ENCODE measurements at places on chromosomes 6 and 20.

DNA sequence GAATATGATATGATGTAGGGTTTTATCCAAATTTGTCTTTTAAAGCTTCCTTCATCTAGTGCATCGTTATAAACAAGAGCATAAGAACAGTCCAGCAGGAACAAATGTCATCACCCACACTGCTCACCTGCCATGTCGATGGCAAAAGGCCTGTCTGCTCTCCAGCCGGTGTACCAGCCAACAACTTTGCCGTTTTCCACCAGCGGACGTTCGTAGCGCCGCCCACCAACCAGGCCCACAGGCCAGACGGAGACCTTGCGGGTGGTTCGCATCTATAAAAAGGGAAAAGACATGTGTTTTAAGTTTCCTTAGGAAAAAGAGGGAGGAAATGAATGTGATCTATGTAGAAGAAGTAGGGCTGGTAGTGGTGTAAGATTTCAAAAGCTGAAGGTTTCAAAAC lies 62.9 kb downstream of the B3GAT2 start:
- DNase-seq = no peak

- DNase-seq = no peak
Measured at GRCh38 chr6:113980937-113981554, 10.1 kb upstream of the HDAC2 start.

DNA sequence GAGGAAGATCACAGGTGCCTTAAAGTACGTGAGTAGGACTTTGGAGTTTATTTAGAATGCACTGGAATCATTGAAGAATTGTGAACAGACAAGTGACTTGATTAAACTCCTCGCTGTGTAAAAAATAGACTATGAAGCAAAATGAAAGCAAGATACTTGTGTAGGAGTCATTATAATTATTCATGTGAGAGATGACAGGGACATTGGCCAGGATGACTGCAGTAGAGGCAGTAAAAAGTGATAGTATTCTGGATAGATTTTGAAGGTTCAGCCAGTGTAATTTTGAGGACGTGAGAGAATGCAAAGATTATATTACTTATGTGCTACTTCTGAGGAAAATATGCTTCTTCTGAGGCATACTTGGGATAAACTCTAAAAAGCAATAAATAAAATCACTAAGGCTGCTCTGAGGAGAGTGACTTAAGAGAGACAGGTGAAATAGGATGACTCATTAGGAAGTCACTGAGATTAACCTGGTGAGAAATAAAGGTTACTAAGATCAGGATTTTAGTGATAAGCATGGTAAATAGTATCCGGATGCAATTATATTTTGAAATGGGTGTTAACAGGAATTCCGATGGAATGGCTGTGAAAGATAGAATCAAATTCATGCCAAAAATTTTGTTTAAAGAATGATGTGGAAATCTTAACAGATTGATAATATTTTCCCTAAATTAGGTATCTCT lies 202.0 kb downstream of the CENPW start:
- DNase-seq = no peak

DNA sequence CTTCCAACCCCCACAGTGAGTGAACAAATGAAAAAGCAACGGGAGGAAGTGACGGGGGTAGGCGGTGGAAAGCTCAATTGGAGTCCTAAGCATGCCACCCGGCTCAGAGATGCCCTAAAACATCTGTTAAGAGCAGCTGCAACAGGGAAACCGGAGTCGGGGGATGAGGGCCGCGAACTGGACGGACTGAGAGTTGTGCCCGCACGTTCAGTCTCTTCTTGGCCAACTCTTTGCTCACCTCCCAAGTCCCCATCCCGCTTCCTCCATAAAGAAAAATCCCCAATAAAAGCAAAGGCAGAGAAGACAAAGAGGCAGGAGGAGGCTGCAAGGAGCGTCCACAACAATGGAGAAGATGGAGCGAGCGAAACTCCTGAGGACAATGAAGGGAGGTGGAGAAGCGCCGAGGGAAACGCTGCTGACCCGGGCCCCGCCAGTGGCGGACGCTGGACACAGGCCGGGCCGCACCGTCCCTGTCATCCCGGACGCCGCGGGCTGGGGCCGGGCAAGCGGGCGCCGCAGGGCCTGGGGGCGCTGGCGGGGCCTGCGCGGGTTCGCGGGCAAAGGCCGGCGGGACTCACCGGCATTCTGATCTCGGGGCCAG lies 600 bp downstream of the SEC63 start:
- peak; percentile 41 for DNase-seq

DNA sequence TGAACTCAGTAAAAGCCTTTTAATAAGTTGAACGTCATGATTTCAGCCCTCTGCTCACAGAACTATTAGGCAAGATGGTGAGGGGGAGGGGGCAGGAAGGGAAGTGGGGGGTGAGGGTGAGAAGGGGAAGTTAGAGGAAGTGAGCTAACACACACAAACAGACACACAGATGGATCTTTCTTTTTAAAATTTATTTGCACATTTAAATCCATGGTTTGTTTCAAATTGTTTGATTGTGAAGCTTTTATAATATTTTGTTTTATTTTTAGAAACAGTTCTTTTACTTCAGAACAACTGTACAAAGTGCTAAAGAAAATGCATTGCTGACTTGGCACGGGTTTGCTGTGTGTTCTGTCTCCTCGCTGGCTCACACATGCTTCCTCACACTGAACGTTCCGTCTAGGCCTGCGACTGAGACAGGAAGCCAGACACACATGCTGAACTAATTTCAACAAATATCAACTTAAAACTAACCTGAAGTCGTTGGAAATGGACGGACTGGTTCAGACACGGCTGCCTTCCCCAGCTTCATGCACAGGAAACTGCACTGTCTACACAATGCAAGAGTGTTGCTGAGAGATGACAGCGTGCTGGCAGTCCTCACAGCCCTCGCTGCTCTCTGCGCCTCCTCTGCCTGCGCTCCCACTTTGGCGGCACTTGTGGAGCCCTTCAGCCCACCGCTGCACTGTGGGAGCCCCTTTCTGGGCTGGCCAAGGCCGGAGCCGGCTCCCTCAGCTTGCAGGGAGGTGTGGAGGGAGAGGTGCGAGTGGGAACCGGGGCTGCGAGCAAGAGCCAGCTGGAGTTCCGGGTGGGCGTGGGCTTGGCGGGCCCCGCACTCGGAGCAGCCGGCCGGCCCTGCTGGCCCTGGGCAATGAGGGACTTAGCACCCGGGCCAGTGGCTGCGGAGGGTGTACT lies 8.1 kb upstream of the ZBP1 start:
- DNase-seq = no peak

DNA sequence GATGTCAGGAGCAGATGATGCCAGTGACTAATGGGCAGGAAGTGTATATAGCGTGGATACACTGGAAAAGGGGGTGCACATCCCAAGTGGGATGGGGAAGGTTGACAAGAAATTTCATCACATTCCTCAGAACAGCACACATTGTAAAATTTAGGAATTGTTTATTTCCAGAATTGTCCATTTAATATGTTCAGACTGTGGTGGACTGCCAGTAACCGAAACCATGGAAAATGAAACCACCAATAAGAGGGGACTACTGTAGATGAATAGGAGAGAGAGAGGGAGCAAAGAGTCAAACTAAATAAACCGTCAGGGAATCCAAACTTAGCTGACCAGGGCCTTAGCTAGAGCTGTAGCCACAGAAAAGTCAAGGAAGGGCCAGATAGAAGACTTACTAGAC lies 164.4 kb upstream of the PRDM1 start:
- DNase-seq = no peak

DNA sequence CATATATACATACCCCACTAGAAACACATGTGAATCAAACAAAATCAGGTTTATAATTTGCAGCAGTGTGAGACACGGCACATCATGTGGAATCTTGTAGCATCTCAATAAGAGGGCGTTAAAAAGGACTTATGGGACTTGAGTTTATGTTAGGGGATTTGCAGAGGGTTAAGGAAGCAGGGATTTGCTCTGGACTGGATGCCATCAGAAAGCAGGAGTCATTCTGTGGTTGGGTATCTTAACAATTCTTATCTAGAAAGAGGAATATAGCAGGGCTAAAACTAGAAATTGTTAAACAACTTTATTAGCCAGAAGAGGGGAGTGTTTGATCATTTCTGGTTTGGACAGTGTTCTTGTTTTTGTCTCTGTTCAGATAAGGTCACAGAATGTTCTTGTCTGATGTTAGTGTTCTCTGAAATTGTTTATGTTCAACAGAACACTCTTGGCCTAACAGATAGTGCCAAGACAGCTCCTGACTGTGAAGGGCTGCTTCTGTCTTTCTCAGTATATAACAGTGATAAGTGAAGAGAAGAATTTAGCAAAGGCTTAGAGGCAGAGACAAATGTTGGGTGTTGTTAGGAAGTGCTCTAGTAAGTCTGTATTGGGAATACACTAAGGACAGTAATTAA lies 39.2 kb downstream of the LIN28B start:
- DNase-seq = no peak

DNA sequence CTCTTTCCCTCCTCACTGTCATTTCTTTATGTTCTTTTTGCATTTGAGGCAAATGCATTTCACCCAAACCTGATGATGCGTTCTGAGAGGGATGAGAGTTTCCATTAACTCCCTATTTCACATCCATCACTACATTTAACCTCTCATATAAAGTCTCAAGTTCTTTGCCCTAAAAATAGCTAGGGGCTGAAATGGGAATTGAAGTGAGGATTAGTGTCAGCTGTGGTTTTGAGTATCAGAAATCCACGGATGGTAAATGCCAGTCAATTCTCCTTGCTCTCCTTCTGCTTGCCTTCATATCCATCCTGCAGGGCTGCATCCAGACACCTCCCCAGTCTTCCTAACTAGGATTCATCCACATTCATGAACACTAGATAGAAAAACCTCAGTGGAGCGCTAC lies 10.0 kb upstream of the DTNBP1 start:
- DNase-seq = no peak

GRCh38 chr6:9020001-9020400 lies 584.7 kb upstream of the SLC35B3 start:
- no peak for DNase-seq

DNA sequence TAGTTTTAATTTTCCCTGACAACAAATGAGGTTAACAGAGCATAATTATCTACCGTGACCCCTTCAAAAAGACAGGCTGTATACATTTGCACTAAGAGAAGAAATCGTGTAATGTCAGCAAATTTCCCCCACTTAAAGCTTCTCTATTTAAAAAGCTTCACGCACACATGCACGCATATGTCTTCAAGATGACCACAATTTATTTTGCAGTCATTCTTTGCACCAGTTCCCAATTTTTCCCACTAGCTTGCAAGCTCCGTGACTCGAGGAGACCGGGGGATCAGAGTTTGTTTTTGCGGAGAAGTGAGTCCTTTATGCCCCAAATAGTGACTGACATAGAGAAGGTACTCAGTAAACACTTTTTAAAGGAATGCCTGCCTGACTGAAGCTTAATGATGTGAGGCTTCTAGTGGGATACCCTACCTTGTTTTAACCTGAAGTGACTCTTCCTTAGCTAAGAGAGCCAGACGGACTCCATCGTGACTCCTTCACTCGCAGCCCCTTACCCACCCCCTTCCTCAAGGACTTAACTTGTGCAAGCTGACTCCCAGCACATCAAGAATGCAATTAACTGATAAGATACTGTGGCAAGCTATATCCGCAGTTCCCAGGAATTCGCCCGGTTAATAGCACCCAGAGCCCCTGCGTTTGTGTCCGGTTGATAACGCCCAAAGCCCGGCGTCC lies 9.3 kb upstream of the NQO2 start:
- DNase-seq = no peak

DNA sequence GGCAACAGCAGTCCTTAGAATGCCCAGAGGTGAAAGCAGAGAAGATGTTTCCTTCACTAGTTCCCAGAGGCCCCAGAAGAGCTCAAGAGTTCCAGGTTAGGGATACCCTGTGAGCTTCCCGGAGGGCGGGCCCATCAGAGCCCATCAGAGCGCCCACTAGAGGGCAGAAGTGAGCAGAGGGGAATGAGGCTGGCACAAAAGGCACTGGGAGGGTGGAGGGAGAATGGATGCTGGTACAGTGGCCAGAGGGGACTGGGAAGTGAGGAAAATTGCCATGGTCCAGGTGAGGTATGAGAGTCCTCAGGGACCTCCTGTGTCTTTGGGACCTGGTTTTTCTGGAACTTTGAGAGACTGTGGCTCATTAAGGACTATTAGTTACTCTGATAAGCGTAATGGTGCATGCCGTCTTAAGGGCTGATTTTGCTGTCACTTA lies 57.3 kb downstream of the LINC00237 start:
- DNase-seq = peak; percentile 41

GRCh38 chr6:32774426-32774825 lies 11.1 kb upstream of the HLA-DQB2 start:
- no peak for DNase-seq

DNA sequence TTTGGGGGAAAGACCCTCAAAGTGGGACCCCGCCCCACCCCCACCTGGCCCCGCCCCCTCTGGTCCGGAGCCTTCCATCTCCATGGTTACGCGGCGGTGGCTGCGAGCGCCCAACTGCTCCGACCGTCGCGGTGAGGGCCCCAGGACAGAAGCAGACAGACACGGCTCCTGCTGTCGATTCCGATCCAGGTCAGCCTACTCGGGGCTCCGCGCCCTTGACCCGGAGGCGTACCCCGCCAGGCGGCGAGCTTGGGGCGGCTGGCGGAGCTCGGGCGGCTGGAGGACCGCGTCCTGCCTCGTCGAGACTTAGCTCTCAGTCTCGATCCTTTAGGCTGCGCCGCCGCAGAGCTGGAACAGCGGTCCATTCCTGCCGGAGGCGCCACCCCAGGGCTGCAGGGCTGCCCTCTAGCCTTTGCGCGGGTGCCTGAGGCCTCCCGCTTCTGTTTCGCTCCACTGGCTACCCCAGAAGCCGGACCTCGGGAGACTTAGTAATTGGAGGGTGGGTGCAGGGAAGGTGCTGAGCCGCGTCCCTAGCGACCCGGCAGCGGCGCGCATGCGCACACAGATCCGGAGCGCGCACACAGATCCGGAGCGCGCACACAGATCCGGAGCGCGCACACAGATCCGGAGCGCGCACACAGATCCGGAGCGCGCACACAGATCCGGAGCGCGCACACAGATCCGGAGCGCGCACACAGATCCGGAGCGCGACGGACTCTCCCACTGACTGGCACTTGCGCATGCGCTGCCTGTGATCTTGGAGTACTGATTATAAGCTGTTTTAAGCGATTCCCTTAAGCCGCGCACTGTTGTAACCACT lies at the start of gene CFAP206:
TSS of gene CFAP206 (plus strand) at position 72 of the 820 bp plus-strand sequence. CDS start 1,868 bp downstream, outside the sequence.
- peak; percentile 68 for DNase-seq

DNA sequence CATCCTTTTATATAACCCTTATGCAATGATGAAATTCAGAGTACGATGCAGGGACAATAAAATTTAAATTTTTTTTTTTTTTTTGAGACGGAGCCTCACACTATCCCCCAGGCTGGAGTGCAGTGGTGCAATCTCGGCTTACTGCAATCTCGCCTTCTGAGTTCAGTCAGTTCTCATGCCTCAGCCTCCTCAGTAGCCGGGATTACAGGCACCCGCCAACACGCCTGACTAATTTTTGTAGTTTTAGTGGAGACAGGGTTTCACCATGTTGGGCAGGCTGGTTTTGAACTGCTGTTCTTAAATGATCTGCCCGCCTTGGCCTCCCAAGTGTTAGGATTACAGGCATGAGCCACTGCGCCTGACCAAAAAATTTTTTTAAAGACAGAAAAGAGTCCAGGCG lies 15.2 kb downstream of the MTO1 start:
- DNase-seq = no peak

GRCh38 chr6:87264481-87264880 lies 57.9 kb upstream of the SMIM8 start:
- no peak for DNase-seq

Measured in GM12892 (cell line).